Occipital lobe (tissue), 3 donors: ENCODE measurements at places on chromosomes 7 and 10.

DNA sequence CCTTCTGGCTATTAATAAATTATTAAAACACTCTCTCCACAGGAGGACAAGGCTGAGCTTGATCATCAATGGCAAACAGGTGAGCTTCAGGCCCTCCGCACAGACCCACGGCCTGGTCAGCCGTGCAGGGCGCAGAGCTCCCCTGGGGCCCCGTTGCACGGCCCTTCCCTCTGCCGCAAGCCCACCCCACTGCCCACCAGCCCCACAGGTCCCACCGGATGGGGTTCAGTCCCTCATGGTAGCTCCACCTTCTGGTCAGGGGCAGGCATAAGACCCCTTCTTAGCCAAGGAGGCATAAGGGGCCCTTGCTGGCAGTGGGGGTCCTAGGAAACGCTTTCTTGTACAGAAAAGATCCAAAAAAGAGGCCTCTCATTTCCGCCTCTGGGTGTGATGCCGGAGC, 84.6 kb downstream of the MAD1L1 start:
- DNase-seq, result no peak

GRCh38 chr10:128263891-128264688, 137.9 kb upstream of the MKI67 start:
- DNase-seq, result peak; percentile 42

- no peak for DNase-seq
Observed at GRCh38 chr10:79380125-79380945, 33.1 kb downstream of the PPIF start.

- no peak for DNase-seq
Observed at GRCh38 chr7:144824360-144824759, 11.5 kb downstream of the TPK1 start.

DNA sequence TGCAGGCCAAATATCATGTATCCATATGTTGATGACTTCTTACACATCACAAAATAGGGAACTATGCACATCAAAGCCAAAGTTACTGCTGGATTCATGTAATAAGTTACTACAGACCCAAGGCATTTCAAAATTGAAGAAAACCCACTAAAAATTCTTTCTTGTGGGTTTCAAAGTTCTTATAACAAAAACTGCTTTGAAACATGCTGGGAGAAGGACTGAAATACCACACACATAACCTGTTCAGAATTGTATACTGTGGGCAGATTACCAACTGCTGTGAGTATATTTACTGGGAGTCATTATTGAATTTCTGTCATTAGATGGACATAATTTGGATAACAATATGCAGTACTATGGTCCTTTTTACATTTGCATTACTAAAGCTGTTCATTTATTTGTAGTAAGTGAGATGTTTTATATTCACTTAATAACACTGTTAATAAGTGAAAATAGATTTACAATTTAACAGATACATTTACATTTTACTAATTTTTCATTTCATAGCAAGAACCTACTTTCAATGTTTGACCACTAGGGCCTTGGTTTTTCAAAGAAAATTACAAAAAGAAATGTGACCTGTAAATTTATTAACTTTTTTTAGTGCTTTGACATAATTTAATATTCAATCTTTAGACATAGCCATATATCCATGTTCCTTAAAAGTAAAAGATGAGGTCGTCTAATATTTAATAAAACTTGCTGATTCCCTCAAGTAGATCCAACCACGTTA, 132.6 kb downstream of the MAGI2 start:
- DNase-seq, result no peak

- no peak for DNase-seq
Observed at GRCh38 chr10:133249094-133249780, 11.6 kb downstream of the VENTX start.

DNA sequence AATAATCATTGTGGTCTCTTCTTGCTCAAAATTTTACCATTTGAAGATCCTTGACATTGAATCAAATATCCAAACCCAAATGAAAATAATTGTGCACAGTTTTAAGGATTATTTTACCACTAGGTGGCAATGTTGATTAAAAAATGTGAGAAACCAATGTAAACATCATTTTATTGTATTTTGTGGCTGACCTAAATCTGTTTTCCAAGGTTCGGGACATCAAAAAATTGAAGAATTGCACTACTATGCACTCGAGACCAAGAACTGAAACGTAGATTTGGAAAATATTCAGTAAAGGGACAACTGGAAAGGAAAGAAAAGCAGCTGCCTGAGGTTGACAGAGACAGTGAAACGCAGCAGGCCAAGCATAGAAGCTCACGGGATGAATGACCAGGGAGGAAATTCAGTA, 259.3 kb downstream of the SNX13 start:
- DNase-seq, result no peak

DNA sequence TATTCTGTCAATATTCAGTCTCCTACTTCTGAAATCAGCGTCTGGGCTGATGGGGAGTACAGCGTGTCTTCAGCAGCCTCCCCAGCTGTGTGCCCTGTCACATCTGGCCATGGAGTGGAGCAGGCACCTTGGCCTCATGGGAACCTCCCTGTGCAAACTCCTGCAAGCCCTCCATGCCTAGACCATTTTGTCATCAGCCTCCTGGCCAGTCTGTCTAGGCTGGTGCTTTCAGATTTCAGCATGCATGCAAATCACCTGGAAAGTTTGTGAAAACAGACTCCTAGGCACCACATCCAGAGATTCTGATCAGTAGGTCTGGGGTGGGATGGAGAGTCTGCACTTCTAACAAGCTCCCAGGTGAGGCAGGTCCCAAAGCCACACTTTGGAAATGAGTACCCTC, 26.2 kb upstream of the CCSER2 start:
- DNase-seq, result no peak

DNA sequence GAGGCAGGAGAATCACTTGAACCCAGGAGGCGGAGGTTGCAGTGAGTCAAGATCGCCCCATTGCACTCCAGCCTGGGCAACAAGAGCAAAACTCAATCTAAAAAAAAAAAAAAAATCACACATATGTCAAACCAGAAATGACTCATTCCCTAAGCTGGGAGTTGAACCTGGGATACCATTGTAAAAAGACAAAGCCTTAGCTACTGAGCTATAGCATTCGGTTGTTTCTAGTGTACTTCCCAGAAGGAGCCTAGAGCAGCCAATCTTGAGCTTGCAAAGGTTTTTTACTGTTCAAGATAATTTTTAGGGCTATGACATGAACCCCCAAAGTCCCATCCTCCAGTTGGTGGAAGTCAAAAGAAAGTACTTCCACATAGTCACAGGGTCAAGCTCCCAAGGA, 87.9 kb downstream of the ZNF467 start:
- no peak for DNase-seq

DNA sequence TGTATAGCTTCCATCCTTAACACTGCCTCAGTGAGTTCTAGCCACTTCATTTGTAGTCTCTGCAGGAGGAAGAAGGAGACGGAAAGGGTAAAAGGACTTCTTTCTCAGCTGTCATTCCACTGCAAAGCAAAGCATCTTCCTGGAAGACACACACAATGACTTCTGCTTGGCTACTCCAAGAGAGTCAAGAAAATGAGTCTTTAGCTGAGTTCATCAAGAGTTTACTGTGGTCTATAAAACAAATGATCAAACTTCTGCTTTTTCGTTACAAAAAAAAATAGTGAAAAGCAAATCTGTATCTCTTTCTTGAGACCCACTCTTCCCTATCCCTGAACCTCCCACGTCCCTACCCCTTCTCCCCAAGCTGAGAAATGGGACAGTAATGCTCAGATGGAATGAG, 205.0 kb upstream of the AHR start:
- DNase-seq, result no peak

DNA sequence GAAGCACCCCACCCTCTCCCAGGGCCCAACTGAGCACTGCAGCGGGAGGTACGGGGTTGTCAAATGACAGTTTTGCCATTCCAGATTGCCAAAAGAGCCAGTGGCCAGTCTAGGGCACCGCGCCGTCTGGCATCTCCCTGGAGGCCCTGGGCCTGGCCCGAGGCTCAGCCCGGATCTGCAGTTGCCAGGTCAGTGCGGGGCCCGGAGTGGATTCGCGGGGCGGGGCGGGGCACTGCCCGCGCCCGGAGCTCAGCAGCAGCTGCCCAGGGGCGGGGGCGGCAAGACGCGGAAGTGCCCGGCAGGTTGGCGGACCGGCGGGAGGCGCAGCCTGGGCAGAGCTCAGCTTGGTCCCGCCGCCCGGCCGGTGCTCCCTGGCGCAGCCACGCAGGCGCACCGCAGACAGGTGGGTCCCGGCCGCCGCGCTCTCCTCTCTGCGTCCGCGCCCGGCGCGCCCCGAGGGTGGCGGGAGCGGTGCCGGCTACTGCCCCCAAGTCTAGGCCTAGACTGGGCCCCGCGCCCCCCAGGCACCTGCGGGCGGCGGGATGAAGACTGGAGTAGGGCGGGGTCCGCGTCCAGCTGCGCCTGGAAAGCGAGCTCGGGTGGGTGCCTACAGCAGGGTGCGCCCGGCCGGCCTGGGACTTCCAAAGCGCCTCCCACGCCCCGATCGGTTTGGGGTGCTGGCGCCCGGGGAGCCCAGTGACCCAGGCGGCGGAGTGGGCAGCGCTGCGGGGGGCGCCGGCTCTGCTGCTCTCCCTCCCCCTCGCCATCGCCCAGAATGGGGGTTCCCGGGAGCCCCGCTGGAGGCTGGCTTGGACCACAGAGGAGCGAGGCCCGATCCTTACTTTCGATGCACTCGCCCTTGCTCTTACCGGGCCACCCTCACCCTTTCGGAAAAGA, at the start of gene IRF5:
Gene IRF5, plus strand, starts transcription at position 281 of the 897 bp plus-strand sequence. CDS start 4,155 bp downstream, outside the sequence.
- DNase-seq, result no peak

GRCh38 chr7:64182036-64182790, 24.8 kb upstream of the ZNF735 start:
- DNase-seq, result no peak

- DNase-seq, result no peak
Observed at GRCh38 chr7:144134116-144134515, 11.1 kb downstream of the OR2A14 start.

- no peak for DNase-seq
Observed at GRCh38 chr10:104230490-104230889, 1.7 kb downstream of the CFAP43 start.

- DNase-seq, result no peak
Observed at GRCh38 chr7:40644454-40645188, 509.8 kb downstream of the SUGCT start.

- DNase-seq, result no peak
Observed at GRCh38 chr10:103692952-103693811, 162.2 kb downstream of the SH3PXD2A start.

DNA sequence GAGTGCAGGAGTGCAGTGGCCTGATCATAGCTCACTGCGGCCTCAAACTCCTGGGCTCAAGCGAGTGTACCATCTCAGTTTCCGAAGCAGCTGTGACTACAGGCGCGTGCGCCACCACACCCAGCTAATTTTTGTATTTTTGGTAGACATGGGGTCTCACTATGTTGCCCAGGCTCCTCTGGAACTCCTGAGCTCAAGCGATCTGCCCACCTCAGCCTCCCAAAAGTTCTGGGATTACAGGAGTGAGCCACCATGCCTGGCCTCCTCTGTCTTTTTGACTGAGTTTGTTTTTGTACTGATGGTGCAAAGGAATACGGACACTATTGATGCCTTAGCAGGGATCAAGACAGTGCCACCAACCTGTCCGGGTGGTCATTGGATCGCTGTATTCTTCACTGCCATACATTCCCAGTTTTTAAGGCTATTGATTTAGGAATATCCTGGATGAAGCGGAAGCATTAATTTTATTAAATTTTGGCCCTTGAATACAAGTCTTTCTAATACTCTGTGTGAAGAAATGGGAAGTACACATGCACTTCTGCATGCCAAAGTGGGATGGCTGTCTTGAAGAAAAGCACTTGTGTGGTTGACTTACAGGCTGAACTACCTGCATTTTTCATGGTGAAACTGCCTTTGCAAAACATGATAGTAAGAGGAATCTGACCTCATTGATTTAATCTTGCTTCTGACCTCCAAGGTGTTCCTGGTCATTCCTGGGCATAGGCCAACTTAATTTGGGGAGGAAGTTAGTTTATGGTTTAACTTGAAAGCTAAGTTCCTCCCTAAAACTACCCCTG, 2.1 kb upstream of the CUL2 start:
- DNase-seq, result no peak

DNA sequence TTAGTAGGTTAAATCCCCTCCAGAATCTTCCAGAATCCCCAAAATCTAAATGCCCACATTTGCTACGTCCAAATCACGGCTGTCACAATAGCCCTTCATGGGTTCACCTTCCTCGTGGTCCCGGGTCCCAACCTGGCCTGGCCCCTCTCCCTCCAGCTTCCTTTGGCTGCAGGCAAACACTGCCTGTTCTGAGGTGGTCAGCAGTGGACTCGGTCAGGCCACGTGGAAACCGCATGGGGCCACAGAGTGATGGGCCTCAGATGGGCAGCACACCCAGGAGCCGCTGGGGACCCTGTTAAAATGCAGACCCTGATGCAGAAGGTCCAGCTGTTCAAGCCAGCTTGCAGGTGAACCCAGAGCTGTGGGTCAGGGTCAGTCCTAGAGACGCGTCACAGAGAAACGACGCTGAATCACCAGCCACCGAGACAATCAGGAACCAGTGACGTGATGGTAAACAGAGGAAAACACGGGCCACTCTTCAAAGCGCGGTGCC, 588.6 kb downstream of the DNAJB6 start:
- no peak for DNase-seq

DNA sequence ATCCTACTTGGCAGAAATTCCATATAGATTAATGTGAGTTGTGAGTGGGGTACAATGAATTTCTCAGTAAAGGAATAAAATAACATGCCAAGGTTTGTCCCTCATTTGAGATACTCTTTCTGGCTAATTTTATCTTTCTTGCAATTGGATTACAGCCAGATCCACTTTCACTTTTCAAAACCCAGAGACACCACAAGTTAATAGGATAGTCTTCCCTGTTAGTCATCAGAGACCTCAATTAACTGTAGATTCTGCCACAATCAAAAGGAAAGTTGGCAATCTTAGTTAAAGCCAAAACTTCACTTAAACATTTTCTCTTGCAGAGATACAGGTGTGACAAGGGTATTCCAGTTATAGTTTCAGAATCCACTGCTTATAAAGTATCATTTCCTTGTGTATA, 91.4 kb upstream of the PHYHIPL start:
- DNase-seq, result no peak

- no peak for DNase-seq
Observed at GRCh38 chr7:115146148-115146547, 224.3 kb downstream of the MDFIC start.

DNA sequence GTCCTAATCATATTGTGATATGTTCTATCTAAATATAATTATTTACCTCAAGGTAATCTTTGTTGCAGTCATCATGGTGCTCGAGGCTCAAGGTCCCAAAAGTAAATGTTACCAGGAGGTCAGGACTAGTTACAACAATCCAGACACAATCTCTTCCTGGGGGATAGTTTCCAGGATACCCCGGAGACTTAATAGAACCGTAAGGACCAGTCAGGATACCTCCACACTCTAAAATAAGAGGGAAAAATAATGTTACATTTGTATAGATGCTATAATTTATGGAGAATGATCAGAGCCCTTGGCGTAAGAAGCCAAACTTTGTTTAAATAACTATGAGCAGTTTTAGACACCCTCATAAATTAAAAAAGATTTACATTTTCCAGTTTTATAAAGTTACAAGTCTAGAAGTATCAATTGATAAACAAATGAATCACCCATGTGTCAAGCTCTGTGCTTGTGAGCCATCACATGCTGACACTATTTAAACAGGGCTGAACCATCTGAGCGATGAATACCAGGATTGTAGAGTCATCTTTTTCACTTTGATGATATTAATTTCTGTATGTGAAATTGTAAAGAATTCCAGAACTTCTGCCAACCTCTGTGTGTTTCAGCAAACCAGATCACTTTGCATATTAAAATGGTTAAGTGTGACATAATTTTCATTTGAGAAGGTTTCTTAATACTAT, 41.3 kb downstream of the CUBN start:
- DNase-seq, result no peak
